NCI-H2081 (cell line): ENCODE measurements at places on chromosomes 16 and 17.

- DNase-seq, result no peak
Observed at GRCh38 chr17:29905086-29905878, 24.7 kb downstream of the SSH2 start.

GRCh38 chr17:57356719-57357391 lies 100.5 kb downstream of the MSI2 start:
- DNase-seq, result no peak

DNA sequence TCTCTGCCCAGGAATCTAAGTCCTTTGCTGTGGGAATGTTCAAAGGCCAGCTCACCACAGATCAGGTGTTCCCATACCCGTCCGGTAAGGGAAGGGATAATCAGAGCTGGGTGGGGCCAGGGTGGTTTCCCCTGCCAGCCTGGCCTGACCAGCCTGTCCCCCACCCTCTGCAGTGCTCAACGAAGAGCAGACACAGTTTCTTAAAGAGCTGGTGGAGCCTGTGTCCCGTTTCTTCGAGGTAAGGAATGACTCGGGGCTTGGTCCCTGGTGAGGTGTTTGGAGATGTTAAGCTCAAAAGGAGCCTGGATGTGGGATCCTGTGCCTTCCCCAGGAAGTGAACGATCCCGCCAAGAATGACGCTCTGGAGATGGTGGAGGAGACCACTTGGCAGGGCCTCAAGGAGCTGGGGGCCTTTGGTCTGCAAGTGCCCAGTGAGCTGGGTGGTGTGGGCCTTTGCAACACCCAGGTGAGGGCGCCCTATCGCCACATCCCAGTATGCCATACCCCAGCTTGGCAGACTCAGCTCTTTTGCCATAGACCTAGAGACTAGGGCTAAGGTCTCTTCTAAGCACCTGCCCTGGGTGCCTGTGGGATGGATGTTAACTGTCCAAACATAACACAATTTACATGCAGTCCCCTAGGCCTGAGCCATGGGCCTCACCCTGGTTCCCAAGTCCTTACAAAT lies 997 bp downstream of the ACADVL start:
- DNase-seq, result peak; percentile 46

DNA sequence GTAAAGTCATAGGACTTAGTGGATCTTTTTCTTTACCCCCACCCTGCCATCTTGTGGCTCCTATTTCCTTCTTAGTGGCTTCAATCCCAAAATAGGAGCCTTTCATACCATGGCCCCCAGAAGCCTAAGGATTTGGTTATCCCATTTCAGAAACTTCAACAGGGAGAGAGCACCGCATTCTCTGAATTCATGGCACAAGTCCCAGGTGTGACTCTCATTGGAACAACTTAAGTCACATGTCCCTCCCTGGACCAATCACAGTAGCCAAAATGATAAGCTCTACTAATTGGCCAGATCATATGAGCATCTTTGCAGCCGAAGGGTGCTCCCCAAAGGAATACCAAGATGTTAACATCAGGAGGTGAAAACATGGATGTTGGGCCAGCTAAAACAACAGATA lies 43.2 kb downstream of the AXIN2 start:
- DNase-seq, result no peak

DNA sequence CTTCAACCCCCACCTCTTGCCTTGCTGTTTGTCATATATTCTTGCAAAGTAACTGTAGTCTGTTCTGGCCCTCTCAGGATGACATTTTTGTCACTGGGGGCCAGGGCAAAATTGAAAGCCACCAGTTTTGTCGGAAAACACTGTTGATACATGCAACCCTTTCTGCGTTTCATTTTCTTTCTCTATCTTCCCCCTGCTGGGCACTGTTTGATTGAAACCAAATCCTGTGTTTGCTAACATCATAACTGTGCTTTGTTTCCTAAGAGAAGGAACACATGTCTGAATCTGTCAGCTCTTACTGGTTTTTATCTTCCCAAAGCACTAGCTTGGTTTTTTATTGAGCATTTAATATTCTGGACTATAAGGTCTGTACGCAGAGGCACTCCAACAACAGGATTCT lies 11.7 kb upstream of the CPPED1 start:
- DNase-seq, result no peak

DNA sequence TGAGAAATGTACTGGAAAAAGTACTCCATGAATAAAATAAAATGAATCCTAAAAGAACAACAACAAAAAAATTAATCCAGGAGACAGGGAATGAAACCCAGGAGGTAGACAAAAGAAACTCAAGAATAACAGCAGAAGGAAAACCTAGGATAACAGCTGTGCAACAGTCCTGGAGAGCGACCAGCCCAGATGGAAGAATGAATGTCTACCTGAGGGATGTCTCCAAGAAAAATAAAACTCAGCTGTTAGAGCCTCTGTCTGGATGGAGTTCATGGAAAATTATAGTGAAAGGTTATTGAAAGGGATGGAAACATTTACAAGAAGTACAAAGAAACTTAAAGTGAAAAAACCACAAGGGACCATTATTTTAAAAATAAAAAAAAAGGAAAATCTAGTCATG lies 135.8 kb upstream of the CA10 start:
- no peak for DNase-seq

DNA sequence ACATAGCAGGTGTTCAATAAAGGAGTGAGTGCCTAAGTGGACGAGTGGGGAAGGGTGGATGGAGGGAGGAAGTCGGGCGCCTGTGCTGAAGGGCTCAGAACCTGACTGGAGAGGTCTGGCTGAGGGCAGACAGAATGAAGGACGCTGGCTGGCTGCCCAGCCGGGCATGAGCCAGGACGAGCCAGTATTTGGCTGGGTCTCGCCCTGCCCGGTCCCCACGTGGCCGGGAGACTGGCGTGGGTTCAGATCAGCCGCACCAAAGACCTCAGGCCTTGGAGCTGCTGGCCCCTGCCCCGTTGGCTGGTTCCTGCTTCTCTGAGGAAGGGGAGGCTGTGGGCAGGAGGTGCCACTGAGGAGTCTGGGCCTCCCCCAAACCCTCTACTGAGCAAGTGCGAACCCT lies 79.8 kb downstream of the ENGASE start:
- no peak for DNase-seq

GRCh38 chr17:38619937-38620550 lies 14.3 kb upstream of the SRCIN1 start:
- no peak for DNase-seq

- no peak for DNase-seq
Observed at GRCh38 chr16:11183035-11183812, 72.8 kb downstream of the SOCS1 start.
